ENCODE measurements at places on chromosomes 4 and X.

GRCh38 chr4:1321946-1322650, 24.9 kb upstream of the UVSSA start:
- no peak for DNase-seq

DNA sequence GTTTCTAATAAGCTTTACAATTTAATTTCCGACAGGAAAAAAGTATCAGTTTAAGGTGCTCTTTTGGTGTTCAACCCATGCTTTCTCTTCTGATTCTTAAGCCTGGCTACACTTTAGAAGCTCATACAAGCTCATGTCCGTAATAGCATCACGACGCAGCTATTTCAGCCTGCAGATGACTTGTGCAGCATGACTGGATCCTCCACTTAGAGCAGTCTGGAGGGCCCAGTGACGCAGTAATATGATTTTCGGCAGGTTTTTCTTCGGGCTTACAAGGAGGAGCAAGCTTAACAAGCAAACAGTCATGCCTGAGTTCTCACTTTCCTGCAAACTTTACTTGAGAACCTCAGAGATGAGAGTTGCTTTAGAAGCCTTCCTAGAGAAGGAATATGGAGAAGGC, 85.3 kb upstream of the MAML3 start:
- peak; percentile 44 for DNase-seq

DNA sequence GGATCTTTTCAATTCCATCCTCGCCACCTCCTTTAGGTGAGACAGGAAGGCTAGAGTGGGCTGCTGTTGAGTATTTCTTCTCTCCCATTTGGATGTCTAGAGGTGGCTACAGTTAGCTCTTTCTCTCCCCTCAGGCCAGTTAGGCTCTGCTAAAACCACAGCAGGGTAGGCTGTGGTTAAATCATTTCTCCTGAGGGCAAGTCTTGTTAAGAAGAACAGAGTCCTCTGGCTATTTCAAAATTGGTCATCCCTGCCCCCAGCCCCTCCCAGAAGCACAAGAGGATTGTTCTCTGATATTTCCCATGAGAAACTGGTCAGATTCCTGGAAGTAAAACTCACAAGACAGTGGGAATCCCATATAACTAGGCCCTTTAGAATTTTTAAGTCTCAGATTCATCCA, 1359.5 kb downstream of the TECRL start:
- no peak for DNase-seq

- DNase-seq = peak; percentile 33
Measured at GRCh38 chr4:40621592-40622512, 7.8 kb downstream of the RBM47 start.

DNA sequence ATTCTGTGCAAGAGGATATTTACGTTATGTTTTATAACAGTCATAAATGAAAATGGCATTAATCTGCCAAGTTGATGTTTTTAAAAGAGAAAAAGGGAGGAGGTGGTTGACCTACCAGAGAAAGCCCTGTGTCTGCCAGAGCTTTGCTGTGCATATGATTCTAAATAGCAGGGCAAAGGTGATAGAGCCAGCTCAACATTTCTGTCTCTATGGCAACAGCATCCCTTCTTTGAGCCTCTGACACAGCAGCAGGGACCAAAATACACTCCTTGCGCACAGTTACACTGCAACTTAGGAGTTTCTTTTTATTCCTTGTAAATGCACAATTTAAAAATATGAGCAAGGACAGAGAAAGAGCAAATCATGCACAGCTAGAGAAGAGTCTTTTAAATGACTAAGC, 133.3 kb upstream of the RAI2 start:
- no peak for DNase-seq

DNA sequence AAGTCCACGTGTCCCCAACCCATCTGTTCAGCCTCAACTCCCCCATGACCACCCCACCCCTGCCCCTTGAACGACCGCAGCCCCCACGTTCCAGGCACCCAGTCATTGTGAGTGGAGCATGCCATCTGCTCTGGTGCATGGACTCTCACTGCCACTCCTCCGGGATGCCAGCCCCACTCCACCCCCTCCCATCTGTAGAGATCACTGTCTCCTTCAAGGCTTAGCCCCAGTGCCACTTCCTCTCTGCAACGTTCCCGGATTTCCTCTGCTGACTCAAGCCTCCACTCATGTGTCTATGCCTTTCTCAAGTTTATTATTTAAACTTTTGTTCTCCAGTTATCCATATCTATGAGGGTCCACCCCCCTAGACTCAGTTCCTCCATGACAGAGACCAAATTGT, 54.0 kb downstream of the MAML3 start:
- DNase-seq = no peak

GRCh38 chr4:76449362-76449767, 14.3 kb downstream of the SHROOM3 start:
- DNase-seq = no peak

GRCh38 chr4:90317785-90318184, 190.6 kb downstream of the CCSER1 start:
- DNase-seq = no peak

GRCh38 chrX:13493659-13494058, 75.7 kb upstream of the EGFL6 start:
- DNase-seq = no peak

DNA sequence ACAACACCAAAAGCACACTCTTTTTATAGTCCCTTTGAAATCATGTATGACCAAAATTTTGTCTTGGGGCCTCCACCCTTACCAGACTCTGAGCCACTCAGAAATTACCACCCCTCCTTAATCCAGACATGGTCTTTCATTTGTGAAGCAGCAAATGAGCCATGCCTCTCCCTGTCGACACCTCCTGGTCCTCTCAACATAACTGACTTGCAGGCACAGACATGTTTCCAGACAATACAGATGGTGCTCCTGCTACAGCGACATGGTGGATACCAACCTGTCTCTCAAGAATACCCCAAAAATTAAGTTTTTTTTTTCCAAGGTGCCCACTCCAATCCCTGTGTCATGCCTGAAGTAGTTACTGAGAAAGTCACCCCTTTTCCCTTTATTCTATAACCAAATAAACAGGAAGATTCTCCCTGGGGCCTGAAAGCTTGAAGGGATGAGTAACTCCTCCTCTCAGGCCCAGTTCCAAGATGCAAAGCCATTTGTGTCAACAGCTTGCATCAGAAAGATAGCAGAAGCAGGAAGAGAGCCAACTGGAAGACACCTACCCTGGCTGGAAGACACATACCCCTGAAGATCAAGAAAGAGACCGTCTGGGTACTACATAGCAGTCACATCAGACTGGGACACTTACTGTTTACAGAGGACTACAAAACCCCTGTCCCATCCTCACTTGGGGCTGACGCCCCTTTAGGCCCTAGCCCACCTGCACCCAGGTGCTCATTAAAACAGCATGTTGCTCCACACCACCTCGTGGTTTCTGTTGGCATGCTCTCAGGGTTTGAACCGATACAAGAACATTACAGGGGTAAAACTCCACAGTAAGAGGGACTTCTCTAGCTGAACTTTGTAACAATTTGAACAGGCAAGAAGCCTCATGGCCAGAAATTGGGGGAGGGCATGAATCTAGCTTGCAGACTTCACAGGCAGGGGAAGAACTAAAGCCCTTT, 5.5 kb upstream of the UGT2B17 start:
- no peak for DNase-seq

- DNase-seq = peak; percentile 27
Measured at GRCh38 chr4:83947830-83948193, 411.9 kb downstream of the GPAT3 start.

DNA sequence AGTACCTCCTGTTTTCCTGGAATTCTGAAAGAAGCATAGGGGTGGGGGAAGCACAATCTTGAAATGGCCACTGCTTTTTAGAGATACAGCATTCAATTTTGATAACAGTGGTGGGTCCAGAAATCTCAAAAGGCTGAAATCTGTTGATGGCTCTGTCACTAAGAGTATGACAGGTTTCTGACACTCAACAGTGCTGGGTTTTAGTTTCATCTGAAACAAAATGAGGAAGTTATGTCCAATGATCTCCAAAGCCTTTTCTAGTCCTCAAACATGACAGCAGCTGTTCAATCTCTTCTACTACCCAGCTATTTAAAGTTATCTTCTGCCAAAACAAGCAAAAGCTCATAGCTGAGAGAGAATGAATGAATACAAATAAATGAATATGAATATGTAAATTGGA, 110.5 kb downstream of the IL1RAPL1 start:
- DNase-seq = no peak

GRCh38 chr4:82419451-82419850, 10.8 kb downstream of the HNRNPDL start:
- DNase-seq = no peak

DNA sequence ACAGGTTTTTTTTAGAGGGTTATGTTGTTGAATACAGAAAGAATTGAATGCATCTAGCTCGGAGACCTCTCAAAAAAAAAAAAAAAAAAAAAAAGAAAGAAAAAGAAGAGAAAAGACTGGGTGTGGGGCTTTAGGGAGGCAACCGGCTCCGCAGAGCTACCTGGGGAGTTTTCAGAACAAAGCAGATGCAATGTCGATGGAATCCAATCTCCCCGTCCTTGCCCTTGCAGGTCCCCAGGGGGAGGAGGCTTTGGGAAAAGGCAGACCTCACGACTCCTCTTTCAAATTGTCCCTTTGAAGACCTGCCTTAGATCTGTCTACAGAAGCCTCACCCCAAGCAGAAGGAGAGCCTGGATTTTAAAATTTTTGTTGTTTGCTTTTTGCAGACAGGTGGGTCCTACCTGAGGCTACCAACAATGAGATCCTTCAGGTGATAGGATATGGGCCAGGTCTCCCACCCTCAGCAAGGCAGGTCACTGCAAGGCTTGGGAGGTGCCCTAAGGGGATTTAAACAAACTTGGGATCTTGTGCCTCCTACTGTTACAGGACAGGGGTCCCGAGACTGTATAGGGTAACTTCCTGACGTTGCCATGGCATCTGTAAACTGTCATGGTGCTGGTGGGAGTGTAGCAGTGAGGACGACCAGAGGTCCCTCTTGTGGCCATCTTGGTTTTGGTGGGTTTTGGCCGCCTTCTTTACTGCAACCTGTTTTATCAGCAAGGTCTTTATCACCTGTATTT, 75.2 kb upstream of the PRKX start:
- DNase-seq = no peak

DNA sequence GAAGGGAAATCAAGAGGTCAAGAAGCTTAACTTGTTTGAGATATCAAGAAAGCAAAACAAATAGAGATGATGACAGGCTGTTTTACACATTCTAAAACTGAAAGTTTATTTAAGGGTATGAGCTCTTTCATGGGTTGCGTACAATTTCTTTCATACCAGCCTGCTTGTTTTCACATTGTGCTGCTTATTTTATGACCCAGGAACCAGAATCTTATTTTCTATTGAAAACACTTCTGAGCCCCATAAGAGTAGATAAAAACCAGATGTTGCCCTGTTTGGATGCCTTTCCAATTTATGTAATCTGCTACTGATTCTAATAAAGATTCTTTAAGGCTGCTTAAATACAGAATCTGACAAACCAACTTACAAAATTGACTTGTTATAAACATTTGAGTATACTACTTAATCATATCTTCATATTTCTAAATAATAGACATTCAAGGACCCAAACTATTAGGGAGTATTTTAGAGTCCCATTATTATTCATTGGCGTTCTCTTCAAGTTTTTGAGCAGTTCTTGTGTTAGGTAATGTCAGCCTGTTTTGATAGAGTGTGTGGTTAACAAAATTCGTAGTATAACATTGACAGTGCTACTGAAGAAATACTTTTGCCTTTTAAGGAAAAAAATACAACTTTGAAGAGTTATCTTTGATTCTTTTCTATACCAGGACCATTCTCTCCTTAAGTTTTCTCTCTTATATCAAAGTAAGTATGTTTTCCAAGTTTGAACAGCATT, 74.4 kb downstream of the PDLIM5 start:
- no peak for DNase-seq

GRCh38 chr4:97868097-97868496, 275.2 kb downstream of the STPG2 start:
- no peak for DNase-seq

GRCh38 chrX:100512471-100512870, 72.3 kb upstream of the TNMD start:
- DNase-seq = no peak
